ENCODE measurements at places on chromosomes 1 and 21.

DNA sequence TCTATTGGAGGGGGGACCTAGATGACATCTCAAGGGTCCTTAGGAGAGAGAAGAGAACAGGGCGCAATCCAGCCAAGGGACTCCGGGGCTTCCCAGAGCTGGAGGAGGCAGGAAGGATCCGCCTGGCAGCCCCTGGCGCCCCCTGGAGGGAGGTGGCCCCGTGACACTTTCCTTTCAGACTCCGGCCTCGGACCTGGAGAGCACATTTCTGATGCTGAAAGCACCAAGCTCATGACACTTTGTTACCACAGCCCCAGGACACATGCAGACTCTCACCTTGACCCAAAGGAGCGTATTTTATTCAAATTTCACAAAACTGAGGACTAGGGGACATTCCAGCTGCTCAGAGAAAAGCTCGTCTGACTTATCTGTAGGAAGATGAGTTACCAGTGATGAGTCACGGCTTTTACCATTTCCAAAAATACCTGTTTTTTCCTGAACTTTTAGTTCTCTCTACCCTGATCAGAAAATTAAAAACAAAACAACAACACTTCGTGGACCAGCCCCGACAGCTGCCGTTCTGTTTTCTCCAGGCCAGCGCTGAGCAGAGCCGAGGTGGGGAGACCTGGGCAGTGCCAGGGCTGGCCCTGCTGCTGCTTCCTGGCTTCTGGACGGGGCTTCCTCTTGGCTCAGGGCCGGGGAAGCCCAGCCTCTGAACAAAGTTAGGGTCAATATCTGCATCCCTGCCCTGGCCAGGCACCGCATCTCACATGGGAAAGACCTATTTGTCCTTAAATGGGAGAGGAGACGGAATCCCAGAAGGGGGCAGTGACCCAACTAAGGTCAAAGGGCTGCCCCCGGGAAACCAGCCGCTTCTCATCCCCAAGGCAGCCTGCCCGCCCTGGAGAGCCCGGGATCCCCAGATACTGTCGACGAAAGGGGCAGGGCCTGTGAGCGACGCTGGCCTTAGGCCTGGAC is 21.6 kb upstream of the POFUT2 start:
- DNase-seq: no peak

DNA sequence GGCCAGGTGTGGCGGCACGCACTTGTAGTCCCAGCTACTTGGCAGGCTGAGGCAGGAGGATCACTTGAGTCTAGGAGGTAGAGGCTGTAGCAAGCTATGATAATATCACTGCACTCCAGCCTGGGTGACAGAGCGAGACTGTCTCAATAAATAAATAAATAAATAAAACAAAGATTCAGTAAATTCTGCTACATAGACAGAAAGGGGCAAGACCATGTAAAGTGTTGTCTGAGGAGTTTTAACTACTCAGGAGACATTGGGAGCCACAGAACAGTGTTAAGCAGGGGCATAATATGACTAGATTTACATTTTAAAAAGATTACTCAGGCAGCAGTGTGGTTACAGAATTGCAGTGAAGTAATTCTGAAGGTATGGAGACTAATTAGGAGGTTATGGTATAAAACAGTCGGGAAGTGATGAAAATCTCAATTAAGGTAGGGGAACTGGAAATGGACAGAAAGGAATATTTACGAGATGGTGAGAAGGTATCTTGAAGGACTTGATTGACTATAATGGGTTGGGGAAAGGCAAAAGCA is 94.7 kb downstream of the ATP1B1 start:
- no peak for DNase-seq

DNA sequence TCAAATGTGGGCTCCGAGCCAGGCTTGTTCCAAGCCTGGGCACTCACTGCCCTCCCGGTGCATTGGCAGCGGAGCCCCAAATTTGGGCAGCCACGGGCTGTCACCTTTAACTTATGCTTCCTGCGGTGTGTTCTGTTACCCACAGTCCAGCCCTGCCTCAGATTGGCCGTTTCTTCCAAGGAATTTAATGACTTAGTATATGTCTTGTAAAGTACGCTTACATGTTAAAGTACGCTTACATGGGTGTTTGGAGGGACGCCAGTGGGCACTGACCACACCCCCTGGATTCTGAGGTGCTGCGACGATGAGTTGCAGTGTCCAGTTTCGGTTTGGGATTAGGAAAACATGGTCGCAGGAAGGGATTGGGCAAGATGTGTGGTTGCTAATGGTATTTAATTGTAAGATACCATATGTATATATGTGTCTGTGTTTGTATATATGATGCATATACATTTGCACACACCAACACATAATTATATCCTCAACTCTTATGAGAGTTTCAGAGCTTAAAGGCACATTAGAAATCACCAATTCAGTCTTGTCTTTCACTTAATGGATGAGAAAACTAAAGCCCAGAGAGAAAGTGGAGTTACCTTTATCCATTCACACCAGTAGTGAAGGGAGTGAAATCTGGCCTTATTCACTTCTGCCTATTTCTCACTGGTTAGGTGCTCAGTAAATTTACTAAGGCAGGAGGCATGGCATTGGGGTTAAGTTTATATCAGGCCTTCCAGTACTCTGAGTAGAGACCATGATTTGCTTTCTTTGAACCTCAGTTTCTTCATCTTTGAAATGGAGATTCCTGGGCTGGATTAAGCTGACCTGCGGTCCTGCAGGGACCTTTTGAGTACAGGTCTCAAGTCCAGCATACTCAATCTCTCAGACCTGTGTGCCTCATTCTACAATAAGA is 1.0 kb downstream of the SMYD2 start:
- DNase-seq: no peak

DNA sequence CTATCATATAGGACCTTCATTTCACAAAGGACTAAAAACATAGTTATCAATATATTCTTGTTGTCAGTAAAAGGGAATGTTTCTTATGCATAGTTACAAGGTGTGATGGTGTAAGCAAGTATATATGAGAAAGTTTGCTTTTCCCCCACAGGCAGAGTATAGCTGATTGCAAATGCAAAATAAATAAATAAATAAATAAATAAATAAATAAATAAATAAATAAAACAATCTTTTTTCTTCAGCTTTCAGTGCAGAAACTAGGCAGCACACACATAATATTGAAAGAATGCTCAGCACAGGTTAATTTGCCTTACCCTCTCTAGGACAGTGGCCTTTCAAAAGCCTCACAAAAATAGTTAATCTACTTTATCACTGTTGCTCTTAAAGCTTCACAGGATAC is 138.8 kb downstream of the BRINP3 start:
- DNase-seq: no peak

- no peak for DNase-seq
Observed at GRCh38 chr21:33987461-33987860, 71.9 kb upstream of the ATP5PO start.

GRCh38 chr21:39971956-39972355 is 104.7 kb downstream of the PCP4 start:
- DNase-seq: no peak

DNA sequence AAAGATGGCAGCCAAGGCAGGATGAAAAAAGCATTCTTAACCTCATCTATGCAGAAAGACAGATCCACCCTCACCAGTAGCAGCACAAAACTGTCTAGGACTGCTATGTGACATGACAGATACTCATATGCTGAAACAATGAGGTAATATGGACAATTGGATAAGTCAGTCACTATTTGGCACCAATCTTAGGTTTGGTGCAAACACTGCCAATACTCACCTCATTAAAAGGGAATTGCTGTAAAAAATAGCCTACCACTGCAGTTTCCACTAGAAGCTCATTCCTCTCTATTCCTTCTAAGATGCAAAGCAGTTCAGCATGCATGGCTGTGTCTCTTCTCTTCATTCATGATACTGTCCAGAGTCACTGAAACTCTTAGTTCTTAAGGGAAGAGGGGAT is 91.7 kb downstream of the TBX15 start:
- no peak for DNase-seq

GRCh38 chr1:87201768-87202167 is 126.9 kb upstream of the LMO4 start:
- no peak for DNase-seq

DNA sequence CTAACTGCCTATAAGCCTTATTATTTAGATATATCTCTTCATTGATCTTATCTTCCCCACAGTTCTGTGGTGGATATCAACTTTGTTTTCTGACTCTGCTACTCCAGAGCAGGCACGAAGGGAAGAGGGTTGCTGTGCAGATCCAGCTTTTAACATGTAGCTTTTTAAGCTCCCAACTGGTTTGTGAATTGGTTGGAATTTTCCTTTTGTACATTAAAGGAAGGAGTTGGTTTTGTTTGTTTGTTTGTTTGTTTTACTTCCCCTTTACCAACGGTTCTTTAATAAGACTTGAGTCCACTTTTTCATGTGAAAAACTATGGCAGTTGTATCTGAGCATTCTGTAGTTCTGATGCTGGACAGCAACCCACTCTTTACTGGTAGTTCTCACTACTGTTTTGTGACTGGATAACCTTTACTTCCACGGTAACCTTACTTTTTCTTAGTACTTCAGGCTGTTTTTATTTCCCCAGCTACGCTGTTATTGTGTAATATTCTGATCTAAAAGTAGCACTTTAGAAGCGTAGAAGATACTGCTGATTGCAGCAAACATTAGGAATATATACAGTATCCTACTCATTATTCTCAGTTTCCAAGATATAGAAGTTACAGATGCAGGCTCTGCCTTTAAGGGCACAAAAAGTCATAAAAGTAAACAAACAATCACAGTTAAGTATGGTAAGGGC is 1.6 kb downstream of the GNPAT start:
- DNase-seq: no peak

DNA sequence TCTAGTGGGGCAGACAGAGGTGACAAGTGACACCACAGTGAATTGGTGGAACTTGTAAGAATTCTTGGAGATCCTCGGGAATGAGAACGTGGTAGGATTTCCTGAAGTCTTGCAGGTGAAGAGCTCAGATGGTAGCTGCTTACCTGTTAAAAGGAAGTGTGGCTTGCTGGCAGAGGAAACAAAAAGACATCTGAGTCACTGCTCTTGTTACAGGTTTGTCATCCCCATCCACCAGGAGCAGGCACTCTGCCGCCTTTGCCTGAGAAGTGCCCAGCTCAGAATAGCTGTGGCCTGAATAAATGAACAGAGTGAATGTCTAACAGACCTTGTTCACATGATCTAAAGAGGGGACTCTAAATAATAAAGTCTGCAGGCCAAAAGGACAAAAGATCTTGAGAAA is 12.3 kb upstream of the ZSCAN20 start:
- DNase-seq: no peak

DNA sequence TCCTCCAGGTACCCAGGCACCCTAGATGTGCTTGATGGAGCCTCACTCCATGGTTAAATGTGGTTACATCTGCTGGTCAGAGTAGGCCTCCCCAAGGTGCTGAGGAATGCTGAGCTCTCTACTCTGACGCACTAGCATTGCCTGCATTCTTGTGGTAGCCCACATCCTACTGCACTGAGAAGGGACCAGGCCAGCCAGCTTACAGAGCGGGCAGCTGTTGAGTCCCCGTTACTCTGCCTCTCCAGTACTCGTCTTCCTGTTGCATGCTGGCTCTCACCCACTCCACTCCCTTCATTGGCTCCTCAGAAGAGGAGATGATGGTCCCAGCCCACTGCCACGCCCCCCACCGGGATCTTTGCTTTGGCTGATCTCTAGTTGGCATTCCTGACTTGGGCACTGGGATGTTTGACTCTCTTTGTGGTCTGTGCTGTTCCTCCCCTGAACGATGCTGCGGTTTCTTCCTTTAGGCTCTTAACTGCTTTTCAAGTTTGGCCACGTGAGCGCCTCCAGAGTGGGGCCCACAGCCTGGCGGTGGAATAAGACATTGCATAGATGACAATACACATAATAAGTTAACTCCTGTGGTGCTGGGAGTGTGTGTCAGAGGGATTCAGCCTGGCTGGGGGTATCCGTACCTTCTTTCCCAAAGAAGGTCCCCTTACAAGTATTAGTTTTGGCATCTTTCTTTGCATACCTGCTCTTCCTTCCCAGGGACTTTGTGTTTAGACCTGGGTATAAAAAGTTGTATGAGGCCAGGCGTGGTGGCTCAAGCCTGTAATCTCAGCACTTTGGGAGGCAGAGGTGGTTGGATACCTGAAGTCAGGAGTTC is 18.6 kb downstream of the AZIN2 start:
- DNase-seq: peak; percentile 85

DNA sequence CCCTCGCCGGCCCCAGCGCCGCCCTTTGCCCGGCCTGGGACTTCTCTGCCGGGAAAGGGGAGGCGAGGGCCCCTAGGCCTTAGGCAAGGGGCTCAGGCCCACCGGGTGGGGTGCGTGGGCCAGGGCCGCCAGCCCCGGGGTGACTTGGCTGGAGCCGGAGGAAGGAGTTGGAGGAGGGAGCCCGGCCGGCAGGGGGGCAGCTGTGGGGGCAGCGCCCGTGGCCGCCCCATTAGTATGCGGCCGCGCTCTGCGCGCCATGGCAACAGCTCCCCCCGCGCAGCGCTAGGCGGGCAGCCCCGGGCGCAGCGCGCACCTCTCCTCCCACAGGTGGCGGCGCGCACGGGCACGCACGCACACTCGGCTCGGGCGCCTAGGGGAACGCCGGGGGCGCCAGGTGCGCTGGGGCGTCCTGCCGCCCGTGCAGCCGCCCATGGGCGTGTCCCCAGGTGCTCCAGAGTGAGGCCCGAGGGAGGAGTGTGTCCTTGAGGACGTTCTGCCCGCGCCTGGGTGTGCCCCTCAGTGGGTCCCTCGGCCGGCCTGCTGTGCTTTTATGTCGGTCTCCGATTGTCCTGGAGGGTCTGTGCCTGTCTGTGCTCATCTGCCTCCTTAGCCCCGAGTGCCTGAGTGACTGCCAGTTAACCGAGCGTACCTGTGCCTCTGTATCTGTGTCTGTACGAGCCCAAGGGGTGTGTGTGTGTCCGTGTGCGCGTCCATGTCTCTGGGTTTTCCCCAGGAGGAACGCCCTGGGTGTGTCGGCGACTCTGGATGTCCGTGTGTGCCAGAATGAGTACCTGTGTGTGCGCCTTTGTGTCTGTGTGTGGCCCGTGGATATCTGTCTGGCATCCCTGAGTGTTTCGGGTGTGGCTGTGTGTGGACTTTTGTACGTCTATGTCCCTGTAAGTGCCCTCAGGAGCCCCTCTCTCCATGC is 38.2 kb upstream of the WASF2 start:
- DNase-seq: no peak

- DNase-seq: no peak
Observed at GRCh38 chr1:160328184-160328583, 14.9 kb downstream of the COPA start.

DNA sequence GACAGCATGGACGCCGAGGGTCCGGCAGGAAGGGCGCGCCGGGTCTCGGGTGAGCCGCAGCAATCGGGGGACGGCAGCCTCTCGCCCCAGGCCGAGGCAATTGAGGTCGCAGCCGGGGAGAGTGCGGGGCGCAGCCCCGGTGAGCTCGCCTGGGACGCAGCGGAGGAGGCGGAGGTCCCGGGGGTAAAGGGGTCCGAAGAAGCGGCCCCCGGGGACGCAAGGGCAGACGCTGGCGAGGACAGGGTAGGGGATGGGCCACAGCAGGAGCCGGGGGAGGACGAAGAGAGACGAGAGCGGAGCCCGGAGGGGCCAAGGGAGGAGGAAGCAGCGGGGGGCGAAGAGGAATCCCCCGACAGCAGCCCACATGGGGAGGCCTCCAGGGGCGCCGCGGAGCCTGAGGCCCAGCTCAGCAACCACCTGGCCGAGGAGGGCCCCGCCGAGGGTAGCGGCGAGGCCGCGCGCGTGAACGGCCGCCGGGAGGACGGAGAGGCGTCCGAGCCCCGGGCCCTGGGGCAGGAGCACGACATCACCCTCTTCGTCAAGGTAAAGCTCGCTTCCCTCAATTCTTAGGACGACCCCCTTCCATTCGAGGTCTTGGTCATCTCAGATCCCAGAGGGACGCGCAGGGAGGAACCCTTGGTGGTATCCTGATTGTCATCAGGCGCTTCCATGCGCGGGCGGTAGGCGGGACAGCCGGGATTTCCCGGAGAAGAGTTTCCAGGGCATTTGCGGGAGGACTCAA is 1.6 kb downstream of the CLIC6 start:
- no peak for DNase-seq

GRCh38 chr1:117631359-117632160 is 25.7 kb downstream of the TENT5C start:
- DNase-seq: peak; percentile 33

All from coronary artery (tissue), 2 donors.